ENCODE measurements at places on chromosomes 2 and 18.

GRCh38 chr2:19865151-19865550 lies 36.6 kb downstream of the TTC32 start:
- no peak for DNase-seq

DNA sequence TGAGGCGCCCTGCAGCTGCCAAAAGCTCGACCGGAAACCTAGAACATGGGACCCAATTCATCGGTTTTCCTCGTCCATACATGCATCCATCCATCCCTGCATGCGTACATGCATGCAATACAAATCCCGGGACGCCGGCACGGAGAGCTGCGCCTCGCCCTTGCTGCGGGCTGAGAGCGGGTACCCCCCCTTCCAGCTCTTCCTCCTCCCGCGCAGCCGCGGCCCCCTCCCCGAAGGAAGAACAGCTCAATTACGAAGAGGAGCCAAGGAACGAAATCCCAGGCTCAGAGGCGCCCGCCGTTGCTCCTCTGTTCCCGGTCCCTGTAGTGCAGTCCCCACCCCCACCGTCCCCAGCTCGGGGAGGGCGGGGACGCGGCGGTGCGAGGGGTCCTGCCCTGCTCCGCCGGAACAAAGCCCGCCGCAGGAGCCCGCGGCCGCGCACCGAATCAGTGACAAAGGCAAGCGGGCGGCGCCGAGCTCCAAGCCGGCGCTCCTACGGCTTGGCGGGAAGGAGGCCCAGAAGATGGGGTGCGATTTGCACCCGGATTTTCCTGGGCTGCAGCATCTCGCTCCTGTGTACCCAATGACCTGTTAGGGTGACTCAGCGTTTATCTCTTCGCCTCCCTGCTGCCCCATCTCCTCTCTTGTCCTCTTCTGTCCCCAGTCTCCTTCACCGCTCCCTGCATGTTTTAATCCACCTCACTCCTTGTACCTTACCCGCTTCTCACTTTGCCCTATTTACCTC lies 8.9 kb upstream of the POU3F3 start:
- no peak for DNase-seq

DNA sequence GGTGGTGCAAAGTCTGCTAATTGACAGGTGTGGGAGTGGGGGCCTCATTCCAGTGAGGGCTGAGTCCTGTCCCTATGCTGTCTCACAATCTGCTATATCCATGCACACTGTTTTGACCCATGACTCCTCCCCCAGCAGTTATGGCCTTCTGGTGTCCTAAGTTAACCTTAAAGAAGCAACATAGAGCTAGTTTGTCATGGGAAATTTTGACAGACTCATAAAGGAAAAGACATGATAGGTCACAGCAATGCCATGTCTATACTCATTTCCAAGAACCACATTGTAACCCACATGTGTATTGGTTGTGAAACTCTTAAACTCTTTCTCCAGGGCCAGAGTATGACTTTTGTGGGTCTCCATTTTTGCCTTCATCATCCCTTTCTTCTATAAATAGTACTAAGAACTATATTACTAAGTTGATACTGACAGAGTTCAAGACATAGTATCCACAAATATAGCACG lies 78.2 kb upstream of the SLC1A4 start:
- DNase-seq = no peak

DNA sequence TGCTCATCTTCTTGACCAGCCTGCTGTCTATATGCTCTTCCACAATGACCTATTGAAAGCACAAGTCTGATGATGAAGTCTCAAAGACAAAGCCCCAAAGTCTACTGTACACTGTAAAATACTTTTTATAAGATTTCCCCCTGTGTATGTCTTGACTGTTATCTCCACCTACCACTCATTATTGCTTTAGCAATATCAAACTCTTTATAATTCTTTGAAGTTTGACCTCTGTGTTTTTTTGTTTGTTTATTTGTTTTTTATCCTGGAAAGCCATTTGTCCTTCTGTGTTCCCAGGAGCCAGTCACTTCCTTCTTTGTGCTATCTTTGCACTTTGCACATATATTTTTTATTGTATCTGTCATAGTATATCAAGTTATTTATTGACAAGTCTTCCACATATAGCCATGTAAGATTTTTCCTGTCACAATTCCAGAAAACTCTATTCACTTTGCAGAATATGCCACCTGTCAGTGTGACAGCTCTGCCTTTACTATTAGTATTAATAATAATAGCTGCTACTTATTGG lies 66.3 kb downstream of the RND3 start:
- no peak for DNase-seq

Data from bone marrow (tissue), 2 donors.